WTC11 (cell line): ENCODE measurements at places on chromosomes 2 and 18. TPM values are rescaled to one million over a fixed set of nuclear protein-coding genes. Genes with fewer than 3 reads are reported as not detected.
A peak's percentile ranks its signal among the peaks of the same experiment; 100 is the strongest.

GLB1L gene
- 5.2 to 6.4 TPM (median 6.1 TPM) in 3 replicates for total RNA-seq

TMEM37 gene
- total RNA-seq = 7.6 to 9.6 TPM (median 8.5 TPM) in 3 replicates

POTEE gene
- 2.1 to 2.6 TPM (median 2.2 TPM) in 3 replicates for total RNA-seq

DNA sequence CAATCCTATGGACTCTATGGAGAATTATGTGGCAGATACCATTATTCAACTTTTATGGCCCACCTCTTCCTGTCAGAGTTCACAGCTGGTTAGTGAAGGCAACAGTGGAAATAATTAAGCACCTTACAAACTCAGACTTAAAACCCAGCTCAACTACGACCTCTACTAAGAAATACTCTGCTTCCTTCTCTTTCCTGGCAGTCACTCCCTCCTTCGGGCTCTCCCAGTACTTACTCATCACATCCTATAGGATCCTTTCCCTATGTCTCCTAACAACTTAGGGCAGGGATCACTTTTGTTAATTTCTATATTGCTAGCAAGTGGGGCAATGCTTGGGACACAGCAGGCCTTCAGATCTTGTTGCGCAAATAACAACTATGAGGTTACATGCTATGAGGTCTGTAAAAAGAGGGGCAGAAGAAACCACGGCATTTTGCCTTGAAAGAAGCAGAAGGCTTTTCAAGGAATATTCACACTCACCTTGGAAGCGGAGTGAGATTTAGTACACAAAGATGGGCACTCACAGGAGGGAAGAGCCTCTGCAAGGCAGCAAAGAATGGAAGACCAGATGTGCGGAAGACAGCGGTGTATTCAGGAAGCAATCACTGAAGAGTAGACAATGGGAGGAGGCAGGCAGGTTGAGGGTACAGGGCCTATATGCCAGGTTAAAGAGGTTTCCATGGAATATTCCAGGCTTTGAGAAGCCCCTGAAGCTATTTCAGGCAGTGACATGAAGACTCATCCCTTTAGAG is 2.1 kb downstream of the STK39 start:
- peaks cover 44% of the 10 kb centered on the region for H3K4me1 ChIP-seq
- DNase-seq = no peak
- H3K36me3 ChIP-seq = no peaks in the 10 kb centered on the region
- H3K27ac ChIP-seq = no peak overlapping the region
- peak overlapping the region; percentile 42 for H3K4me3 ChIP-seq

DNA sequence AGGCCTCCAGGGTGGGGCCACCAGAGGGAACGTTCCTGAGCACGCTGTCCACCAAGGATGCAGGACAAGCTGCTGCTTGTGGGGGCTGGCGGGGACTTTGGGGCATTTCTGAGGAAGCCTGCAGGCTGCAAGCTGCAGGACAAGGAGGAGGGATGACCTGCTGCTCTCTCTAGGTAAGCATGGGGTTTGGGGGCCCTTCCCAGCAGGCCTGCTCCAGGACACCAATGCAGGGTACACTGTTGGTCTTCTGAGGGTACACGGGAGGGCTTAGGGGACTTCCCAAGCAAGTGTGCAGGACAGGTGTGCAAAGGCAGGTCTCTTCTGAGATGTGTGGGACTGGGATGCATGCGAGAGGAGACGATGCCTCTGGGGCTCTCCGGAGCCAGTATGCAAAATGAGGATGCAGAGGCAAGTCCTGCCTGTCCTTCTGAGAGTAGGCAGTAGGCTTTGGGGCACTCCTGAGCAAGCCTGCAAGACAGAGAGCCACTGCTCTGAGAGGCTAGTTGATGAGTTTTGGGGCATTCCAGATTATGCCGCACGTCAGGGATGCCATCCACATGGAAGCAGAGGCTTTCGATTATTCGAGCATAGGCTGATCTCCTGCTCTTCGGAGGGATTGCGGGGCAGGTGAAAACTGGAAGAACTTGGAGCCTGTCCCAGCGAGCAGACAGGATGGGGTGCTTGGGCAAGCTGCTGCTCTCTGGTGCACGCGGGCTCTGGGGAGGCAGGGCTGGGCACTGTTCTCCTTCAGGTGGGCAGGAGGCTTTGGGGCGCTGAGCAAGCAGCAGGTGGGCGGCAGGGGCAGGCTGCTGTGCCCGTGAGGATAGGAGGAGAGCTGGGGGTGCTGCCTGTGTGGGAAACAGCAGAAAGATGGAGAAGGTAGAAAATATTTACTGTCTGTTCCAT is 44.6 kb downstream of the CNGA3 start:
- H3K4me1 ChIP-seq = peaks cover 9% of the 10 kb centered on the region
- H3K4me3 ChIP-seq = no peak overlapping the region
- no peak for DNase-seq
- H3K27me3 ChIP-seq = peaks cover 11% of the 10 kb centered on the region

GRCh38 chr2:158651358-158652057 is 143.6 kb upstream of the DAPL1 start:
- H3K36me3 ChIP-seq = no peaks in the 10 kb centered on the region
- no peak overlapping the region for H3K27ac ChIP-seq
- no peaks in the 10 kb centered on the region for H3K27me3 ChIP-seq
- no peak for DNase-seq

GRCh38 chr18:45688113-45688512 is 35.9 kb upstream of the SLC14A1 start:
- no peaks in the 10 kb centered on the region; the same call in 1 of the 2 replicates for H3K27me3 ChIP-seq
- peaks cover 29% of the 10 kb centered on the region for H3K4me1 ChIP-seq
- no peak overlapping the region for H3K4me3 ChIP-seq

DNA sequence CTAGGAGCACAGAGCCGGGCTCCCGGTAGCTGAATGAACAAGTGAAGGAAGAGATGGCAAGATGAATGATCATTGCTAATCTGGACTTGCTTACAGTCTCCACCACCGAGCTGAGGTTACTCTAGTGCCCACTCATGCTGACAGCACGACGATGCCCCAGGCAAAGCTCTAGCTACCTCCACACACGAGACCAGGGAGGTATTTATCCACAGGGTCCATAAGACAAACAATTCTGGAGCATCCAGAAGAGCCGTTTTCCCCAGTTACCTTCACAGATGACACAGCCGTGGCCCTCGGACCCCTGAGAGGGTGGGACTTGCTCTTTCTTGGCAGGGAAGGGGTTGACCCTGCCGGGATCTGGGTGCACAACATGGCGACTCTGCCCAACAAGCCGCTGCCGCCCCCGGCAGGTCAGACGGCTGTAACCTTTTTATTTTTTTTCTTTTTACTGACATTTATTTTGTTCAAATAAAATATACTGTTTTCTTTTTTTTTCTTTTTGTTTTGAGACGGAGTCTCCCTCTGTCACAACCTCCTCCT is 120.3 kb downstream of the PXDN start:
- H3K4me3 ChIP-seq = peak overlapping the region; percentile 60
- H3K27me3 ChIP-seq = no peaks in the 10 kb centered on the region; the same call in 1 of the 2 replicates
- peak overlapping the region; percentile 100; the same call in 1 of the 2 replicates for H3K27ac ChIP-seq
- peaks cover 51% of the 10 kb centered on the region for H3K36me3 ChIP-seq
- peaks cover 60% of the 10 kb centered on the region for H3K4me1 ChIP-seq
- no peak for DNase-seq

DNA sequence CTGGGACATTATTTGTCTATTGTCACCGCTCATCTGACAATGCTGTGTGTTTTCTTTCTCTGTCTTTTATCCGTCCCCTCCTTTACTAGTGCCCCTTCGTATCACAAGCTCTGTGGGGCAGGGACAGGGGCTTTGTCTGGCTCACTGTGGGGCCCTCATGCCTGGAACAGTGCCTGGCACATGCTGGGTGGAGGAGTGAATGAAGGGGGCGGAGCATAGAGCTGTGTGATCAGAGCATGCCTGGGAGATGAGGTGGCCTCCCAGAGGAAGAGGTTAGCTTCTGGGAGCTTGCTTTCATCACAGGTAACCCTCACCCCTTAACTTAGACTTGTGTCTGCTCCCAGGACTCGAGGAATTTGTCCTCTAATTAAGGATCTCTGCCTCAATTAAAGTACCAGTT is 16.4 kb downstream of the MTCL1 start:
- H3K27ac ChIP-seq = peak overlapping the region; percentile 52
- peaks cover 70% of the 10 kb centered on the region for H3K4me1 ChIP-seq
- DNase-seq = no peak

DNA sequence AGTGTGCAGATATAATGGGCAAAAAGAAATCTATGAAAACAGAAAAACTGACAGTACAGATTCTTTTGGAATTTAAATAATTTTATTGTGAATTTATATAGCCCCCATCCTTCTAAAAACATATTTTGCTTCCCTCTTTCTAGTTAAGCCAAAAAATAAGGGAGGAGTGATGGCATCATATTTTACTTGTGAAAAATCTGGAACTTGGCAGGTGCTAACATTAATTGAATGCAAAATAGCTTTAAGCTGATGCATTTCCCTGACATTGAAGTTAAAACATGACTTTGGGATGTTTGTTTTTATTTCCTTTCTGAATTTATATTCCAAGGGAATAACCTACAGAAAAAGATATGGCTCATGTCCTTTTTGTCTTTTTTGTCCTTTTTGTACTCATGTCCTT is 82.6 kb upstream of the RBM44 start:
- peaks cover 8% of the 10 kb centered on the region; the same call in 1 of the 2 replicates for H3K36me3 ChIP-seq
- H3K27ac ChIP-seq = peak overlapping the region; percentile 96; the same call in 1 of the 2 replicates
- peaks cover 75% of the 10 kb centered on the region for H3K4me1 ChIP-seq
- no peak for DNase-seq

DNA sequence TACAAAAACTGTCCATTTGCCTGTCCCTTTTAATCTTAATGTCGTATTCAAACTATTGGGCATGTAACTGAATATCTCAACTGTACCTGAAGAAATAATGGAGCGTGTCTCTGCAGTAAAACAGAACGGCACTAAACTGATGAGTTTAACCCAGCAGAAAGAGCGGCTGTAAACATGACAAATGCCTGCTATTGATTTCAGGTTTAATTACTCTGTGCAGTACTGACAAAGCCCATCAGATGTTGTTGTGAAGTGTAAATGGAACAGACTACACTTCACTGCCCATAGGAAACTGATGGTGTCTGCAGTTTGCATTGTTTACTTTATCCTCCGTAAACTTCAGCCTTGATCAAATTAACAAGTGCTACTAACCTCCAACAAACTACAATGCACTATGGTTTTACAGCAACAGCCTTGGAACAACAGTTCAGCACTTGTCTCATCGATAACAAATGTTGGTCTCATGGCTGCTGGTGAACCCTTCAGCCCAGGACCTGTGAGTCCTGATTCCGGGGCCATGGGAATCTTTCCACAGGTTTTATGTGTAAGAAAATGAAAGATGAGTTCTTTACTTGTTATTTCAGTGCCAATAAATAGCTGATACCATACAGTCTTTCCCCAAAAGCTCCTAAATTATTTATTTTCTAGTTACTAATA is 316.5 kb downstream of the CCDC178 start:
- H3K36me3 ChIP-seq = no peaks in the 10 kb centered on the region
- H3K4me3 ChIP-seq = no peak overlapping the region
- H3K27me3 ChIP-seq = no peaks in the 10 kb centered on the region
- no peaks in the 10 kb centered on the region for H3K4me1 ChIP-seq

DNA sequence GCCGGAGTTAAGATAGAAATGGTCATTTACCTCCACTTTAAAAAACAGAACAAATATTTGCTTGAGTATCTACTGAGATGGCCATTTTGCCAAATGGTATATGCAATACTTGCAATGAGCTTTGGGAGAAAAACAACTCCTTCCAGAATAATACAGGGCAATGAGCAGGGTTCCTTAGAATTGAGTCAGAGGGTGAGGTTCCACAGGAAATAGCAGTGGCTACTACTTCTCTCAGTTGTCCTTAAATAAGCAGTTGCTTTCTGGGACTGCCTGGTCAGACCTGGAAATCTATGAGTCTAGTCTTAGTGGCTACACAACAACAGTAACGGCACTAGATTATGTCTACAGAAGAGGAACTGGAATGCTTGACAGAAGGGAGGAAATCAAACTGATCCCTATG is 80.9 kb upstream of the CCDC85A start:
- no peak overlapping the region for H3K27ac ChIP-seq
- H3K4me3 ChIP-seq = no peak overlapping the region
- peaks cover 11% of the 10 kb centered on the region for H3K4me1 ChIP-seq
- H3K27me3 ChIP-seq = no peaks in the 10 kb centered on the region

GRCh38 chr2:176421297-176422050 is 152.2 kb downstream of the MTX2 start:
- peaks cover 46% of the 10 kb centered on the region for H3K4me1 ChIP-seq
- no peak overlapping the region for H3K27ac ChIP-seq
- no peak overlapping the region for H3K4me3 ChIP-seq
- no peaks in the 10 kb centered on the region for H3K27me3 ChIP-seq
- no peaks in the 10 kb centered on the region; the same call in 1 of the 2 replicates for H3K36me3 ChIP-seq
- no peak for DNase-seq

DNA sequence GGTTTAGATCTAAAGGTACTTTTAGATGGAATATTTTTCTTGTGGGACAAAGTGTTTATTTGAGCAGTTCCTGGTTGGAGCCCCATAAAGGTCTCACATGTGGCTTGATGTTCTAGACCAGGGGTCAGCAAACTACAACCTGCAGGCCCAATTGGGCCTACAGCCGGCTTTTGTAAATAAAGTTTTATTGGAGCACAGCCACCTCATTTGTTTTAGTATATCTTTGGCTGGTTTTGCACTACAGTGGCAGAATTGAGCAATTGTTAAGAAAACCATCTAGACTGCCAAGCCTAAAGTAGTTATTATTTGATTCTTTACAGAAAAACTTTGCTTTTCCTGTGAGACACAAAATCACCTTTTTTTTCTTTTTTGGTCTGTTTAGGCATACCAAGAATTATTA is 41.6 kb downstream of the NDC80 start:
- no peaks in the 10 kb centered on the region for H3K4me1 ChIP-seq
- H3K27ac ChIP-seq = no peak overlapping the region
- H3K4me3 ChIP-seq = no peak overlapping the region
- DNase-seq = no peak
- peaks cover 55% of the 10 kb centered on the region for H3K36me3 ChIP-seq

GRCh38 chr2:45874344-45874743 is 222.9 kb downstream of the PRKCE start:
- no peak overlapping the region for H3K27ac ChIP-seq
- H3K4me1 ChIP-seq = no peaks in the 10 kb centered on the region
- H3K27me3 ChIP-seq = no peaks in the 10 kb centered on the region; the same call in 1 of the 2 replicates
- H3K4me3 ChIP-seq = no peak overlapping the region

DNA sequence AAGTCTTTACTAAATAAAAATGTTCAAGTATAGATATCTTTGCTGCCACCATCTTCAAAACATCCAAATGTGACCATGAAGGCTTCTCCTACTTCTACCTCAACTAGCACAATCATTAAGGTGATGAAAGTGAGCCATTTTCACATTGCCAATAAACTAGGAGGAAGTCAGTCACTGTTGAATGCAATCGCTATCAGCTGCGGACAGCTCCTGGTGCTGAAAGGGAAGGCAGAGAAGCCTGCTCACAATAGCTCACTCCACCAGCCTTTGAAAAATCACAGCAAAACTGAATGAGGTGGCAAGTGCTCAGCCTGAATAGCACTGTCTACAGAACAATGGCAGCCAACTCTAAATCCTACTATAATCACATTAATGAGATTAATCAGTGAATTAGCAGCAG is 2.2 kb downstream of the MYT1L start:
- peaks cover 58% of the 10 kb centered on the region for H3K4me1 ChIP-seq
- peaks cover 9% of the 10 kb centered on the region for H3K27me3 ChIP-seq
- no peak overlapping the region for H3K27ac ChIP-seq
- peak; percentile 72 for DNase-seq
- no peaks in the 10 kb centered on the region for H3K36me3 ChIP-seq

- no peaks in the 10 kb centered on the region; the same call in 1 of the 2 replicates for H3K27me3 ChIP-seq
- peaks cover 21% of the 10 kb centered on the region for H3K4me1 ChIP-seq
- H3K4me3 ChIP-seq = no peak overlapping the region
These were observed 10.2 kb downstream of the ARID5A start for GRCh38 chr2:96546797-96547196.
